DMS53 (cell line): ENCODE measurements at places on chromosomes 12 and 14.

DNA sequence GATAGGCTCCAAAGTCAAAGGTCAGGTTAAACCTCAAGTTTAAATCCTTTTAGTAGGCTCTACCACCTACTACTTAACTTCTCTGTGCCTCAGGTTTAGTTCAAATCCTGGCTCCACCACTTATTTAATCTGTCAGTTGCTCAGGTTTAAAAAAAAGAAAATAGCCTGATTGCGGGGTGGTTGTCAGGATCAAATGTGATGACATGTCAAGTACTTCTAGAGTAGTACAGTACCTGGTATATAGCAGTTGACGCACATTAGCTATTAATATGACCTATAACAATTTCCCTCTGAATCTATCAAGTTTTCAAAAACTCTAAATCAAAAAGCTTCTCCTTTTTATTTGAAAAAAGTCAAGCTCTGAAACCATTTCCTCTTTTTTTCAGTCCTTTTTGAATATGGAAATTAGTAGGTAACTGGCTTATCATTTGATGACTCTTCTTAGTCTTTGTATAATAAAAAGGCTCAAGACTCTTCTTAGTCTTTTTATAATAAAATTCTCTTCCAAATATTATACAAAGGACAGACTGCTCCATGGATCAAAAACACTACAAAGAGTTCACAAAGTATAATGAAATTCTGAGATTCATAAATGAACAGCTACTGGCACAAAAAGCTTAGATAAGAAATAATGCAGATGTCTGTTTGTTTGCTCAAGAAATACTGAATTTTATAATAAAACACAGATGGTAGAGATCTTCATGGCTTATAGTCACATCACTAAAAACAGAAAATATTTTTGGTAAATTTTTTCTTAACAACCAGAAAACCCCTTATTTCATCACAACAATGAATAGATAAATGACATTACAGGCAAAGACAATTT lies 5.0 kb downstream of the OSBPL8 start:
- DNase-seq: no peak

GRCh38 chr12:131725503-131725902 lies 14.6 kb downstream of the SFSWAP start:
- no peak for DNase-seq

GRCh38 chr12:15532364-15532977 lies 210.2 kb downstream of the PTPRO start:
- DNase-seq: peak; percentile 85

GRCh38 chr14:90305176-90305601 lies 26.6 kb downstream of the NRDE2 start:
- DNase-seq: no peak

DNA sequence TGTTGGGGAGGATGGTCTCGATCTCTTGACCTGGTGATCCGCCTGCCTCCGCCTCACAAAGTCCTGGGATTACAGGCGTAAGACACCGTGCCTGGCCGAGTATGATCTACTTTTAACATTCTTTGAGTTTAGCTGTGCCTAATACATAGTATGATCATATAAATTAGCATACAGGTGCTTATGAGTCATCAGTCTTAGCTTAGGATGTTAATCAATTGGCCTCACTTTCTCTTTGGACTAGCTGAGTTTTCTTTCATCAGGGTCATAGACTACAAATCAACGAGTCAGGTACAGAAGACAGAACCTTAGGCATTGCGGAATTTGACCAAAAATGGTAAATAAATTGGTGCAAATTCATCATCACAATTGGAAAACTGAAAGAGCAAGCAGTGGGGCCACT lies 2.2 kb downstream of the SLC25A21 start:
- DNase-seq: peak; percentile 75

- peak; percentile 90 for DNase-seq
Observed at GRCh38 chr12:113468365-113469223, 3.1 kb downstream of the LHX5 start.

- DNase-seq: peak; percentile 87
Observed at GRCh38 chr14:76640923-76641395, 120.3 kb upstream of the VASH1 start.

- no peak for DNase-seq
Observed at GRCh38 chr12:129009833-129010622, 156.8 kb downstream of the GLT1D1 start.

- DNase-seq: peak; percentile 100
Observed at GRCh38 chr12:12333407-12334366, 16.4 kb downstream of the MANSC1 start.

DNA sequence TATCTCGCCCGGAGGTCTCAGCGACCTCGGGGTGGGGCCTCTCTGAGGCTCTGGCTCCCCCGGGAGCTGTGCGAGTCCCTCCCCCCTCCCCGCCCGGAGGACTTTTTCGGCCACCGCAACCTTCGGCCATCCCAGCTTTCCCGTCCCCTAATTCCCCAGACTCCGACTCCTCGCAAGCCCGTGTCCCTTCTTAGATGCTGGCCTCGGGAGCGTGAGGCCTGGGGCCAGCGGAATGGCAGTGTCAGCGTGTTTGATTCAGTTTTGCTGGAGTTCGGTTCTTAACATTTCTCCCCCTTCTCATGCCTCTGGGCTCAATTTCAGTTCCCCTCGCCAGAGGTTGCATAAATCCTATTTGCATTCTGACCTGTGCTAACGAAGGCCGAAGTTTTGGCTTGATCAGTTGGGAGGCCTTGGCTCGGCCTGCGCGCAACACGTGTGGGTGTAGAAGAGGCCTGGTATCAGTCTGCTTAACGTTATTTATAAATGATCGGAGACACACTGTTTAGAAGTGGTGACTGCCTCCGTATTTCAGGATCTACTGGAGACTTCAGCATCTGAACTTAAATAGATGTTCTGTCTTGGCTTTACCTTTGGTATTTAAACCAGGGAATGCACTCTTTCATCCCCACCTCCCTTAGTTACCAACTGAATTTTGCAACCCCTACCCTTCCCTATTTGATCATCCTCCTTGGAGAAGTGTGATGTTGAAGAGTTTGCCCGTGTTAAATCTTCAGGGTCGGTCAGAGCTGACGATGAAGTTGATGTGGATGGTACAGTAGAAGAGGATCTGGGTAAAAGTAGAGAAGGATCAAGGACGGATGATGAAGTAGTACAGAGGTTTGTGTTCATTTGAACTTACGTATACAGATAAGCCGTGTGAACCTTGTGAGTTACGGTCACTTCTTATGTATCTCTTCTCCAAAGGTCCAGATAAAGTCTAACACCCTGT lies 851 bp downstream of the HSP90B1 start:
- peak; percentile 75 for DNase-seq

DNA sequence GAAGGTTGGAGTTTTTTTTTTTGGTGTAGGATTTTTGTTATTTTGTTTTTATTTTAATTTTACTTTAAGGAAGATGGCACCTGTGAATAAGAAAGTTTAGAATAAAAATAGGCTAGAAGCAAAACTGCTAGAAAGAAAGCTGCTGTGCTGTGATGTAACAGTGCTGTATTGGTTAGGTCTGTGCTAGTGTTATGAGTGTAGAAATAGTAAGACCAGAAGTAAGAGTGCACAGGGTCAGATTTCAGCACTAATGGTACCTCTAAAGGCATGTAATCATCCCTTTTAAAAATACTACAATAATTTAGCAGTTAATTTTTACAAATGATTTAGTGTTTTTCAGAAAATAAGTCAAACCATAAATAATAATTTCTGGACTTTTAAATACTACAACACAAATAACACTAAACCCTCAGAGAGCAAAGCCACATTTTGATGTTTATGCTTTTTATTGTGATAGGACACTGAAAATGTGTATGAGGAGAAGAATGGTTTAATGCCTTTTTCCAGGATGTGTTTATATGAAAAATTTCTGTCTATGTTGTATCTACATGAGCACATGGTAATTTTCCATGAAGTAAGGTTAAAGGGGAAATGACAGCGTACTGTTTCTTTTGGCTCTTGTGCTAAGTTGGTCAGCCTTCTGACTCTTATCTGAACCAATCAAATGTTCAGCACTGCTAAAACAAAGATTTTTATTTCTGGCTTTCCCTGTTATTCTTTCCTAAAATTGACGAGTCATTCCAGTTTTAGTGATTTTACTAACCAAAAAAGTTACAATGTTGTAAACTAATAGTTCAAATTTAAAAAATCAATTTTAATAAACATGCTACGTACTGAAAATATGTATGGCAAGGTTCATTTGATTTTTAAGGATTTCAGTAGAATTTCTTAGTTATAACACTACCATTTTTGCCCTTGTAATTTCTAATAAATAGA lies 96.1 kb downstream of the PPHLN1 start:
- DNase-seq: no peak

GRCh38 chr12:5768581-5769196 lies 176.4 kb downstream of the ANO2 start:
- DNase-seq: no peak

GRCh38 chr14:88879022-88879421 lies 54.6 kb downstream of the TTC8 start:
- no peak for DNase-seq

DNA sequence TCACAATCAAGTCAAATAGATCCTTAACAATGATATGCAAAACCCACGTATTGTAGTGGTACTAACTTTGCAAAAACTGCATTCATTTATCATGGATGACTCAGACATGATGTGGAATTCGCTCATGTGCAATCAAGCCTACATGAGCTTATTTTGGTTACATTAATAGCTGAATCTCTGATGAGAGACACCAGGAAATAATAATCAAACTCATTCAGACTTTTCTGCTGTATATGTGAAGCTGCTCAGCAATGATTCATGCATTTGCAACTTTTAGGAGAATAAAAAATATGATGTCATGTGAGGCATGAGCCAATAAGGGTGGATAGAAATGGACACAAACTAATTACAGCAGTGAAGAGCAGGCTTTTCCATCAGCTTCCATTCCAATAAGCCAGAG lies 1075.8 kb upstream of the TMEM132C start:
- DNase-seq: no peak

DNA sequence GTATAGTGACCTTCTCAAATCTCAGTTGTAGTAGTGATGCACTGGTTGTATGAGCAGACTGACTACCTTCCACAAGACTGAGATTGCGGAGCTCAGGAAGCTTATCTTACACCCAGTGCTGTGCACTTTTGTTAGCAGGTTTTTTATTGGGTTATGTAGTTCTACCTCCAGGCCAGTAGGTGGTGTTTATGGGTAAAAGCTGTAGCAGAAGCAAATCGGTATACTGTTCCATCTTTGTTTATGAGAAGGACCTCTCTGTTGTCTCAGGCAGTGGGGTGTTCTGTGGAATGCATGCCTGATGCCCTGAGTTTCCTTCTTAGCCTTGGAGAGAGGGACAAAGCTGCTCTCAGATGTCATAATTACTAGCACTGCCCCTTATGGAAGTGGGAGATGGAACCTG lies 217.8 kb downstream of the LRFN5 start:
- peak; percentile 11 for DNase-seq

DNA sequence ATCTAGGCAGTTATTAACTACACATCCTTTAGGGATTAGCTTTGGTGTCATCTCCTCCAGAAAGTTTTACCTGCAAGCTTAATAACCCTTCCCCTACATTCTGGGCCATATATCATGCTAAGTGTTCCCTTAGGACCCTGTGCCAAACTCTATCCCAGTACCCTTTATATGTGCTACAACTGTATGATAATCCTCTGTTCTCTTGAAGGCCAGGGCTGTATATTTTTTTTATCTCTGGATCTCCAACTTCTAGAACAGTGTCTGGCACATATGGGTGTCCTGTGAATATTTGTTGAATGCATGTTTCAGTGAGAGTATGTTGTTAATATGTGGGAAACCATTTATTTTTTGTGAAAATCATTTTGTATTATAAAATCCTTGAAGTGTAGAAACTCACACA lies 106.7 kb downstream of the PPM1A start:
- no peak for DNase-seq

GRCh38 chr14:51609251-51609954 lies 42.3 kb upstream of the FRMD6 start:
- DNase-seq: no peak

DNA sequence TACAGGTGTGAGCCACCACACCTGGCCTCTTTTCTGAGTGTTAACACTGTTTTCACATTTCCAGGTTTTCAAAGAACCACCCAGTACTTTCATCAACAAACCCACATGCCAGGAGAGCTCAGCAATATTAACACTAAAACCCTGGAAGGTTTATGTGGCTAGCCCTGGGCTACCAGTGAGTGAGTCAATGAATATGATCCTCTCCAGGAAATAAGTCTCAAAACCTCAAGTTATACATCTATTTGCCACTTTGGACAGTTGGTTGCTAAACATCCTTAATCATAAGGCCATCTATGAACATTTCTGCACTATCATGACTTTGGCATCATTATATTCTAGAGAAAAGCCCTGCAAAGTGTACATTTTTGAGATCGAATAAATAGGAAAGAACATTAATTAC lies 6.3 kb upstream of the CDKL1 start:
- DNase-seq: peak; percentile 52

GRCh38 chr12:85627584-85627983 lies 208.6 kb downstream of the RASSF9 start:
- DNase-seq: no peak

DNA sequence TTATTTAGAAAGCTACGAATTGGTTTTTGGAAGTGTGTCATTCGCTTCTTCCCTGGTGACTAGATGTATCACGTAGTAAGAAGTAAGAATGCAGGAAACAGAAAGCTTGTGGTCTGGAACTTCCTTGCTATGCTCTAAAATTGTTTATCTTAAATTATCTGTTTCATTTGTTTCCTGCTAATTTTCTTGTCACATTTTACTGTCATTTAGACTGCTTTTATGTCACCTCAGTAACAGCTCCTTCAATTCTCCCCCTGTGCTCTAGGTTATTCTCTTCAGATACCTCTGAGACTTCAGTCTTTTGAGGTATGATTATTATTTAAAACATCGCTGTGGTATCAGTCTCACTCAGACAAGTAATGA lies 699 bp upstream of the CD69 start:
- no peak for DNase-seq

GRCh38 chr14:50600849-50601248 lies 40.9 kb downstream of the ATL1 start:
- DNase-seq: no peak

DNA sequence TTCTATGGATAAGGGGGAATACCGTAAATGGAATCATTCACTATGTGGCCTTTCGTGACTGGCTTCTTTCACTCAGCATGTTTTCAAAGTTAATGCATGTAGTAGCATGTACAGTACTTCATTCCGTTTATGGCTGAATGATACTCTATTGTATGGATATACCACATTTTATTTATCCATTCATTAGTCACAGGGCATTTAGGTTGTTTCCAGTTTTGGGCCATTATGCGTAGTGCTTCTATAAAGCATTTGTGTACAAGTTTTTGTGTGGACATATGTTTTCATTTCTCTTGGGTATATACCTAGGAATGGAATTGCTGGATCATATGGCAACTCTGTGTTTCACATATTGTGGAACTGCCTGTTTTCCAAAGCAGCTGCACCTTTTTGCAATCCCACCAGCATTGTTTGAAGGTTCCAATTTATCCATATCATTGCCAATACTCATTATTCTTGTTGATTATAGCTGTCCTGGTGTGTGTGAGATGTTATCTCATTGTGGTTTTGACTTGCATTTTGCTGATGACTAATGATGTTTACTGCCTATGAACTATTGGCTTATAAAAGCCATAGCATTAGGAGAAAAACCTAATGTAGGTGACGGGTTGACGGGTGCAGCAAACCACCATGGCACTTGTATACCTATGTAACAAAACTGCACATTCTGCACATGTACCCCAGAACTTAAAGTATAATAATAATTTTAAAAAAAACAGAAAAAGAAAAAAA lies 45.5 kb downstream of the ATF7IP start:
- DNase-seq: no peak

- no peak for DNase-seq
Observed at GRCh38 chr14:56666294-56666693, 86.7 kb downstream of the TMEM260 start.
